ENCODE measurements at places on chromosomes 4 and X. TPM values are rescaled to one million over a fixed set of nuclear protein-coding genes. Genes with fewer than 3 reads are reported as not detected.

DNA sequence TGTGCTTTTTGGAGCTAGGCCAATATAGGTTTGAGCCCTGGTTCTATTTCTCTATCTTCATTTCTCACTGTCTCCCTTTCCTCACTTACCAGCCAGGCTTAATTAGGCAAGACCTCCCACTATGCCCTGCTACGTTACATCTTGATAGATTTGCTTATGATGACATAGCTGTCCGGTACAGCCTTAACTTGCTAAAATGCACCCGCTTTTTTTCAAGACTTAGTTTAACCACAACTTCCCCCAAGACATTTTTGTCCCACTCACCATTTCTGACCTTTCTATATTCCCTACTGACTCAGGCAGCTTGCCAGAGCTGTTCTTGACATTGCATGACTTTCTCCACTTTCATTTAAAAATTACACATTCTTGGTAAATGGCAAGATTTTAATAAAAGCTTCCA lies 152.6 kb downstream of the MID1 start:
- peaks cover 3% of the 10 kb centered on the region for H3K27me3 ChIP-seq
- no peak for DNase-seq
- H3K4me1 ChIP-seq = no peaks in the 10 kb centered on the region
- no peaks in the 10 kb centered on the region for H3K36me3 ChIP-seq
- H3K4me3 ChIP-seq = no peak overlapping the region
- H3K27ac ChIP-seq = no peak overlapping the region

- H3K27ac ChIP-seq = no peak overlapping the region
- no peak overlapping the region for H3K4me3 ChIP-seq
- DNase-seq = no peak
- H3K4me1 ChIP-seq = no peaks in the 10 kb centered on the region
Observed at GRCh38 chr4:59094505-59094904, 1984.3 kb upstream of the IGFBP7 start.

GRCh38 chr4:4642496-4643000 lies 100.7 kb upstream of the STX18 start:
- peaks cover 6% of the 10 kb centered on the region for H3K27me3 ChIP-seq
- DNase-seq = no peak
- no peak overlapping the region for H3K27ac ChIP-seq
- peaks cover 3% of the 10 kb centered on the region for H3K4me1 ChIP-seq

DNA sequence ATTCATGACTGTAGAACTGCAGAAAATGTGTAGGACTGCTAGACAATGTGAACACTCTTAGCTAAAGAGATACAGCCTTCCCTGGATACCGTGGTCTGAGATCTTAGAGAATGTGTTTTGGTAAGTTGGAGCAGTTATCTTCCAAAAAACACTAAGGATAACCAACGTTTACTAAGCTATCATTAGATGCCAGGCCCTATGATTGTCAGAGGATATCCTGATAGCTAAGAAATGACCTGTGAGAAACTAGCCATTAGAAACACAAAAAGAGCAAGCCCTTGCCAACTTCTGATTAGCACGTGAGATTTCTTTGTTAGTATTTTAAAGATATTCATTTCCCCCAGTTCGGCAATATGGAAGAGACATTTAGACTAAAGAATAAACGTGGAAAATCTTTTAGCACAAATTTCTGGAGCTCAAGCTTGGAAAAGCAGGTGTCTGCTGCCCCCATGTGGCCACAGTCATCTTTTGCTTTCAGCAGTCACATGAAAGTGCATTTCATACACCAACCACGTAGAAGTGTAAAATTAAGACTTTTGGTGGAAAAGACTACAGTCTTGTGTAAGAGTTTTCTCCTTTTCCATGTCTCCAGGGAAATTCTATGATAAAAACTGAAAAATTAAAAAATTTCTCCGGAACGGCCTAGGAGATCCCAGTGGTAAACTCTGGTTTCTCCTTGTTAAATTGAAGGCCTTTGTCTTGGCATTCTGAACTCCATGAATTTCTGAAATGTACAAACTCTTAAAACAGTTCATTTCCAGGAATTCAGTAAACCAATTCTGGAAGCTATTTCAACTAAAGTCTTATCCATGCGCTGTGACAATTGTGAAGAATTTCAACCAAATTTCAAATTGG lies 136.4 kb downstream of the ZNF674 start:
- no peak overlapping the region for H3K4me3 ChIP-seq
- H3K27me3 ChIP-seq = peaks cover 7% of the 10 kb centered on the region
- DNase-seq = peak; percentile 77

- H3K4me1 ChIP-seq = no peaks in the 10 kb centered on the region
- H3K36me3 ChIP-seq = peaks cover 6% of the 10 kb centered on the region
- DNase-seq = peak; percentile 25
- H3K27ac ChIP-seq = no peak overlapping the region
- H3K4me3 ChIP-seq = no peak overlapping the region
- no peaks in the 10 kb centered on the region for H3K27me3 ChIP-seq
Observed at GRCh38 chrX:41634284-41634683, 54.5 kb upstream of the GPR34 start.

DNA sequence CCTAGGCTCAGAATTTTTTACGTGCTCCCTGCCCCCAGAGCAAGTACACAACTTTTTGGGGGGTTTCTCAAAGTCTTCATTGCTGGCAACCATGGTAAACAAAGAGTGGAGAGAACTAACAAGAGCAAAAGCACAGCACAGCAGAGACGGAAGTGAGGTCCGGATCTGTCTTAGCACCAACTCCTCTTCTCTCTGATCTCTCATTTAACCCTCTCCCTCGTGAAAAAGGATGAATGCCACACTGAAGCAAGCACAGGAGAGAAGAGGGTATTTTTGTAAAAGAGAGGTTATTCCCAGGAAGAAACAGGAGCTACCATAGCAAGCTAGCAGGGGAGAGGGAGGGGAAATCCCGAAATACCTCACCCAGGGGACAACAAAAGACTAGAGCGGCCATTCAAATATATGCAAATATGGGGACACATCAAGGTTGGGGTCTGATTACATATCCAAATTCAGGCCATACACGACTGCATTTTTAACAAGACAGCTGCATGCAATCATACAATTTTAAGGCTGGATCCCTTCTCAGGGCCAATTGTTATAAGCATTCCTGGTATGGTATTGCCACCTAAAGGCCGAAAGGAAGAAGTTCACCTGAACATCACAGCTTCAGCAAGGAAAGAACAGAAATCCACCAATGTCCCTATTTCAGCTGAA lies 46.6 kb downstream of the CD40LG start:
- peaks cover 18% of the 10 kb centered on the region for H3K27me3 ChIP-seq
- no peaks in the 10 kb centered on the region for H3K36me3 ChIP-seq
- DNase-seq = peak; percentile 77
- no peak overlapping the region for H3K27ac ChIP-seq
- no peak overlapping the region for H3K4me3 ChIP-seq
- peaks cover 4% of the 10 kb centered on the region for H3K4me1 ChIP-seq

GRCh38 chrX:24846550-24847150 lies 152.9 kb downstream of the POLA1 start:
- no peak overlapping the region for H3K27ac ChIP-seq
- no peaks in the 10 kb centered on the region for H3K4me1 ChIP-seq
- peaks cover 3% of the 10 kb centered on the region for H3K36me3 ChIP-seq
- no peak overlapping the region for H3K4me3 ChIP-seq
- peaks cover 8% of the 10 kb centered on the region for H3K27me3 ChIP-seq

GRCh38 chr4:152968806-152969394 lies 32.8 kb downstream of the FHDC1 start:
- no peak overlapping the region for H3K27ac ChIP-seq
- no peak overlapping the region for H3K4me3 ChIP-seq
- H3K36me3 ChIP-seq = peaks cover 6% of the 10 kb centered on the region
- no peaks in the 10 kb centered on the region for H3K27me3 ChIP-seq
- no peak for DNase-seq
- H3K4me1 ChIP-seq = peaks cover 15% of the 10 kb centered on the region

DNA sequence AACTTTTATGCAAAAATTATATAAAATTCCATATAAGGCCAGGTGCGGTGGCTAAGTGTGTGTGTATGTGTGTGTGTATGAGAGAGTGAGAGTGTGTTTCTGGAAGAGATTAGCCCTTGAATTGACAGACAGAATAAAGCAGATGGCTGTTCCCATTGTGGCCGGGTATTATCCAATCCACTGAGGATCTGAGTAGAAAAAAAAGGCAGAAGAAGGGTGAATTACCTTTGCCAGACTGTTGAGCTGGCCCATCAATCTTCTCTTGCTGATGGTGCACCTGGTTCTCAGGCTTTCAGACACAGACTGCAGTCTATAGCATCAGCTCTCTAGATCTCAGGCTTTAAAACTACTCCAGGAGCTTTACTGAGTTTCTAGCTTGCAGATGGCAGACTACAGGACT lies 92.2 kb upstream of the SLIT2 start:
- no peaks in the 10 kb centered on the region for H3K27me3 ChIP-seq
- H3K36me3 ChIP-seq = no peaks in the 10 kb centered on the region
- DNase-seq = no peak

CLDN22 gene
- 0.10 TPM for polyA plus RNA-seq

Data from muscle of leg (tissue), 16 donors.